T-cell (primary cell): ENCODE measurements at places on chromosomes 7 and 10.

DNA sequence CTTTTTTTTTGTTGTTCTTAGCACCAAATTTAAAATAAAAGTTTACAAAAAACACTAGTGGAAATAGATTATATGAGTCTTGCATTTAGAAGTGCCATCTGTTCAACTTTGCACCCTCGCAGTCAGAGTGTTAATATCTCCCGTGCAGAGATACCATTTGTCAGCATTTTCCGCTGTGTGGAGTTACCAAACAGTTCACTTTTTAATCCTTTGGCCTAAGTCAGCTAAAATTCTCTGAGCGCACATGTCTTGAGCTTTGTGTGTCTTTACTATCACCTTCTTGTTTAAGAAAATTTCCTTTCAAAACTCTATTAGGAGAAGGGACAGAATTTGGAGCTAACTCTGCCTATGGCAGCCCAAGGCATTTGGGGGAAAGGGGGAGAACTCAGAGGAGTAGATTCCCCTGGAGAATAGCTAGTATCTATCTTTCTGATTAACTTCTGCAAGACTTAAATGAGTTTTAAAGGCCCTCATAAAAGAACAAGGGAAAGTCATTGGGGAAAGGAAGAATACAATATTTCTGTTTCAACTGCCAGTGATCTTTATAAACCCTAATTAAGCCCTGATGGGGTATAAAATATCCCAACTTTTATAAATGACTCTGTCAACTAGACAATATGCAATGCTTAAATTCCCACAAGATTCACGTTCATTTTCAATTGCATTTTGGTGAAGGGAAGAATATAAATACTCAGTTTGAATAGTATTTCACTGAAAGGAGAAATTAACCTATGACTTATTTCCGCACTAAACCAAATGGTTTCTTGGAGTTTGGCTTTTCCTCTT is 114.9 kb upstream of the RAB11FIP2 start:
- DNase-seq: no peak

DNA sequence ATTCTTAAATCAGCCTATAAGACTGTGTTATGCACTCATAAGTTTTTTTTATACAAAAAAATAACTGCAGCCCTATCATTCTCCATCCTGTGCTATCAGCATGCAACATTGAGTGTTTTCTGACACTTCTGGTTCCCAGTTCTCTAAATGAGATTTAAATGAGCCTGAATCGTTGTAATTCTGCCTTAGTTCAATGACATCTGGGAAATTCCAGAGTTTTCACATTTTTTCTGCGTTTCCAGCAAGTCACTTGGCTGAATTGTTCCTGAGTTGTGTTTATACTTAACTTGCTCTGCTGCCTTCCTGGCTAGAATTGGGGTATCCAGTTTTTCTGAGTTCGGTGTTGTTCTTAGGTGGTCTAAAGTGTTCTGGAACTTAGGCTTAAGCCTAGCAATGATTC is 636.1 kb upstream of the FZD8 start:
- DNase-seq: no peak

DNA sequence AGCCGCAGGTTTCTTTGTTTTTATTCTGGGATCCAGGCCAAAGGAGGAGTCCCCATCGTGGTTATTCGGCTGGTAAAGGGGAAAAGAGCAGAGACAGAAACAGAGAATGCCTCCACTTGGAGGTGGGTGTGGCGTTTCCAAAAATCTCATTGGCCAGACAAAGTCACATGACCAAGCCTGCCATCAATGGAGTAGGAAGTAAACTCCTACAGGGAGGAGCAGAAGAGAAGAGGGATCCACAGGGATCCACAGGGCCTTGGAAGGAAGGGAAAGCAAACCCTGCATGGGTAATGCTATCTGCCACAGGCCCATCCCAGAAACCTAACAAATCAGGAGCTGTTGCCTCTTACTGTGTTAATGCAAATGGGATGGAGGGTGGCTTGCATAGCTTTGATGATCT is 425.7 kb upstream of the GALNT17 start:
- DNase-seq: no peak

GRCh38 chr10:114550756-114551635 is 107.1 kb downstream of the ABLIM1 start:
- DNase-seq: no peak

GRCh38 chr7:108642126-108642525 is 72.5 kb downstream of the DNAJB9 start:
- no peak for DNase-seq

GRCh38 chr7:155893664-155894063 is 81.4 kb upstream of the SHH start:
- DNase-seq: no peak

GRCh38 chr7:50826371-50827172 is 43.9 kb upstream of the GRB10 start:
- no peak for DNase-seq

DNA sequence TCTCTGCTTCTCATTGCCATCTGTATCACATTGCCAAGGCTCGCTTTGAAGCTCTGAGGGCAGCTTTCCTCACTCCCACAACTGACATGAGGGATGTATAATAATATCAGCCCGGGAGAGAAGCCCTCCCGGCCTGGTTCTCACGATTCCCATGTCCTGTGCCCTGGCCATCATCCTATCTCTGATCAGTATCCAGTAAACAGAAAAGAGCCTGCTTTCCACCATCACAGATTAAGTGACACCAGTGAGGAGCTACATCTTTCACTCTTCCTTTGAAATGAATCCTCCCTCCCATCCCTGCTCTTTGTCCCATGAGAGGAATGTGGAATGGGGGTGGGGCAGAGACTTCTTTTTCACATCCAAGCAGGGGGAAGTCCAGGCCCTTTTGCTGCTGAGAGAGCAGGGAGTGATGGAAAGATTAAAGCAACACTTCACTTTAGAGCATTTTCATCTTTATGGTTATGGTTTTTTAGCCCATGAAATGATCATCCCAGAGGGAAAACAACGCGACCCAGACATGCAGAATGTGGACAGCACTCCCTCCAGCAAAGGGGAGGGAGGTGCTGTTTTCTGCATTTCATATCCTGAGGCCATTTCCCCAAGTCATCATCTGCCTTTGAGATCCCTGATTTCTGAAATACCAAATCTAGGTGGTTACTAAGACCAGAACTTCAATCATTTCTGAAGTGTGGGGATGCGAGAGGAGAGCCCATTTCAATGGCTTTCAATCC is 84.6 kb upstream of the LYZL1 start:
- no peak for DNase-seq

DNA sequence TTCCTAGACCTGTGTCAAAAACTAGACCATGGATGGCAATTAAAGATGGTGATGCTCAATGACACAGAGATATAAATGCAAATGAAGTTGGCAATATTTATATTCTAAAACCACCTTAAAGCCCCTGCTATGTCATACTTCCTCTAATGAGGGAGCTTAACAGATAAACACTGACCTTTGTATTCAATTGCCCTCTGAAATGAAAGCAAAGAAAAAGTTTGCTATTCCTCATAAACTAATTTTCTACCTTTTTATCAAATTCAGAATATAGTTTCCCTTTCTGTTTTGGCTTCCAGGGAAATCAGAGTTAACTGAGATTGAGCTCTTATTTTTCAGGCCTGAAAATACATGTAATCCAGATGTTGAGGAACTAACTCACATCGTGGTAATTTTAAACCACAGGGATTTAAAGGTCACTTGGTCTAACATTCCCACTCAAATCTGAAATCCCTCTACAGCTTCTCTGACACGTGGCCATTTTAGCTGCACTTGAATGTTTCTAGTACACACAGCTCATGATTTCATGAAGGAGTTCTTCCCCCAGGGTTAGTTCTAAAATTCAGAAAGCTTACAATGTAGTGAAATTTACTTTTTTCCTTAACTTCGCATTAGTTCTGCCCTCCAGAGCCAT is 37.9 kb upstream of the ABCB5 start:
- no peak for DNase-seq

DNA sequence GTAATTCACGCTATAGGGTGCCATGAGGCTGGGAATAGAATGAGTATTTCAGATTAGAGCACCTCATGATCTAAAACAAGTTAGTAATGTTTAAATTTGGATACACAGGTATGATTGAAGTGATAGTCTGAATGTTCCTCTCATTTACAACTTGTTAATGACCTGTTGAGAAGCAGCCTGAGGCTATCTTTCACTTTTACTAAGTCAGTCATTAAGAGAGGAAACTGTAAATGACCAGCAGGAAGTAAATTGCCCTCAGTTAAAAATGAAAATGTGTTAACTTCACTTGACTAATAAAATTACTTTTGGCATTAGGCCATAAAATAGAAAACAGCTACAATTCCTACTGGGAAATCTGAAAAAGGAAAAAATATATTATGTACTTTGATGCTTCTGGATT is 1042.0 kb downstream of the DNAJB9 start:
- no peak for DNase-seq

DNA sequence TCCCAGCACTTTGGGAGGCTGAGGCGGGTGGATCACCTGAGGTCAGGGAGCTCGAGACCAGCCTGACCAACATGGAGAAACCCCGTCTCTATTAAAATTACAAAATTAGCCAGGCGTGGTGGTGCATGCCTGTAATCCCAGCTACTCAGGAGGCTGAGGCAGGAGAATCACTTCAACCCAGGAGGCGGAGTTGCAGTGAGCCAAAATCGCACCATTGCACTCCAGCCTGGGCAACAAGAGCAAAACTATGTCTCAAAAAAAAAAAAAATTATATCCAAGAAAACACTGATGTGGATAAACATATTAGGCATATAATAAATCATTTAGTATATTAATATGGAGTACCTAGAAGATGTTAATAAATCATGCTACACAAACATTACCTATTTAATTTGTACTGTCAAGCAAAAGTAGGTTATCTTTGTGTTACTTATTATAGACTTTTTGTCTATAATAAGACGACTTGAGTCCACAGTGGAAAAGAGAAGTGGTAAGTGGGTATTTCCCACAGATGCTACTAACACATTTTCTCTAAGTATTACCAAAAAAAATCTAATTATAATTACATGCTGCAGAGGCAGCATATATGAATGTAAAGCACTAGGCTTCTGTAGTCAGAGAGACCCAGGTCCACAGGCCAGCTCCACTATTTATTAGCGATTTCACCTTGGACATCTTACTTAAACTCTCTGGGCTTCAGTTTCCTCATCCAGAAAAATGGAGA is 34.5 kb downstream of the DNMBP start:
- DNase-seq: no peak

DNA sequence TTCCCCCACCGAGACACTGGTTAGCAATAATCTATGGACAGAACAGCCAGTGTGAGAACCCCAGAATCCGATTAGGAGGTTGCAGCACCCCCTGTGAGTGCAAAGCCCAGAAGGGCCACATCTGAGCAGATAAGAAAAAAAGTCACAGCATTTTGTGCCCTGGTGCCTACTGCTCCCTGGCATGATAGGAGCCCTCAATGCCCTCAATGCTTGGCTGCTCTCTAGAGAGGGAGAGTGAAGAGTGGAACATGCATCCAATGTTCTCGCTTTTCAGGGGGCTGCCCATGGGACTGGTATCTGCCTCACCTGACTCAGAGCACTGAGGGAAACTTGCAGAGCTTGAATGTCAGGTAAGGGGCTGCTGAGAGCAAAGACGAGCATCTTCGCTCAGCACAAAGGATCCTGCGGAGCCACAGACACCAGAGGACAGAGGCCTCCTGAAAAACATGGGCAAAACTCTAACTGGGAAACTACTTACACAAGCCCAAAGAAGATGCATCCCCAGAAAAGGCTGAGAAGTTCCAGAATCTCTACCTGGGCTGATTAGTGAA is 98.0 kb upstream of the FAM20C start:
- no peak for DNase-seq

- no peak for DNase-seq
Observed at GRCh38 chr10:120181154-120181553, 275.9 kb upstream of the PLPP4 start.

DNA sequence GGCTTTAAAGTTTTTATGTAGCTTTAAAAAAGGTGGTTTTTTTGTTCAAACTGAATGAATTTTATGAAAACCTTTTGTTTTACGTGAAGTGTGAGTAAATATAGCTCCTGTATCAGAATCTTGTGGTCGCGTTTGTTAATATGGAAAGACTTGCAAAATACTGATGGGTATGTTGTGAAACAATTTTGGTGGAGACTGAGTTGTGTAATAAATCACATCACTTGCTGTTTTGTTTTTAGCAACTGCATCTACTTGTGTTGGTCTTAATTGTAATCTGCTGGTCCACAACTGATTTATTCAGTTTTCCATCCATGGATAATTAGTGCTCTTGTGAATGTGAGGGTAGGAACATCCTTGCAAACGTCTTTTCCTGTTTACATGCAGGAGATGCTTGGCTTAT is 10.5 kb downstream of the PLXDC2 start:
- no peak for DNase-seq

DNA sequence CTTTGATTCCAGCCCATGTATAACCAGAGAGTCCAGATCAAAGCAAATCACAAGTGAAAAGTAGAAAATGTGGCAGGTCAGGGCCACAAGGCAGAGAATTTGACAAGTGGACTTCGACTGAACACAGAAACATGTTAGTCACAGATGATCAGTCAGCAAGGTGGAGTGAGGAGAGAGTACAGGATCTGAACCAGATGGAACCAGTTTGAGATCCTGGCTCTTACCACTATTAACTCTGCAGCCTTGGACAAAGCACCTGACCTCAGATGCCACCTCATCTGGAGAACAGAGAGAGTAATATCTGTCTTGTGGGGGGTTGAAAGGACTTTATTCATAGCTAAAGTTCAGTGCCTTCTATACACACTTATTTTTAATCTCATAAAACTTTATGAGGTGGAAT is 4.4 kb downstream of the MRLN start:
- DNase-seq: no peak

DNA sequence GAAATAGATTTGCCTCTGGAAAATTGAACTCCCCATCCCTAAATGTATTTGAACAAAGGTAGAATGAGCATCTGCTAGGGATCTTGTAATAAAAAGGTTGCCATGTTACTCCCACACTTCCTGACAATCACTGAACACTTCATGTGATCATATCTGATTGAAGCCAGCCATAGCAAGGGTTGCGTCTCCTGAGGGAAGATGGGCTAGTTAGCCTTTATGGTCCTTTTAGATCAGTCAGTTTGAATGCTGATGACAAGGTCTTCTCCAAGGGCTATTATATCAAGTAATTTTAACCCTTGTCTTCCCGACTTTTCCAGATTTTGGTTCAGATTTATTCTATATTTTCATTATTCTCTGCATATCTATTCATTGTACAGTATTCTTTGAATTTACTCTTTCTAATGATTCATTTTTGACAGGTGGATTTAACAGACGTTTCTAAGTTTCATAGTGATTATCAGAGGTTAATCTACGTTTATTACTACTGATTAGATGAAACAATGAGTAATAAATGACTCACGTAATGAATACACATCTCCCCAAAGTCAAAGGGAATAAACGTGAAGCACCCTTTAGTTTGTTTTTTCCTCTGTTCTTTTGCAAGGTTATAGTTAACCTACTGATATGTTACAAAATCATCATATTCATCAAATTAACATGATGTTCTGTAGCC is 28.1 kb downstream of the CSGALNACT2 start:
- DNase-seq: no peak

GRCh38 chr10:25651534-25651933 is 282.5 kb upstream of the MYO3A start:
- no peak for DNase-seq

GRCh38 chr7:10798044-10798443 is 175.6 kb upstream of the PHF14 start:
- DNase-seq: no peak

GRCh38 chr10:130169136-130169859 is 33.1 kb downstream of the GLRX3 start:
- no peak for DNase-seq

GRCh38 chr7:148148456-148148855 is 442.1 kb upstream of the C7orf33 start:
- DNase-seq: no peak

GRCh38 chr10:87659571-87660483 is at the start of gene PAPSS2:
Gene PAPSS2 (plus strand): TSS chr10:87659878. CDS start chr10:87659982, 104 bp downstream.
- DNase-seq: no peak

- no peak for DNase-seq
Observed at GRCh38 chr10:82817676-82818422, 942.9 kb downstream of the NRG3 start.

- no peak for DNase-seq
Observed at GRCh38 chr10:113520690-113521474, 32.0 kb upstream of the HABP2 start.
